ENCODE measurements at places on chromosomes 12 and 14.

DNA sequence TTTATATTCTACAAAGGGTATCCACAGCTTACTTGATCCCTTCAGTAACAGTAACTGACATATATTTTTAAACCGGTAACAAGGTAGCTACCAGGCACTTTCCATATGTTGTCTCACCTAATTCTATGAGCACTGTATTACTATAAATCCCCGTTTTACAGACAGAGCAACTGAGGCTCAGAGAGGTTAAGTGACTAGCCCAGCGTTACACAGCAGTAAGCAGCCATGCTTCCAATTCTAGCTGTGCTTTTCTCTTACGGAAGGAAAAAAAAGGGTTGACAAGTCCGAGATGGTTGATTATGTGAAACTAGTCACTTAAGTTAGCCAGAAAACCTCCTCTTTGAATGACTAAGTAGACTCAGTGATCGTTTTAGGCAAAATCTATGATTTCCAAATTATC lies 187.3 kb upstream of the LHX5 start:
- no peak for DNase-seq

GRCh38 chr12:99352269-99352668 lies 295.3 kb upstream of the GARIN6 start:
- no peak for DNase-seq

DNA sequence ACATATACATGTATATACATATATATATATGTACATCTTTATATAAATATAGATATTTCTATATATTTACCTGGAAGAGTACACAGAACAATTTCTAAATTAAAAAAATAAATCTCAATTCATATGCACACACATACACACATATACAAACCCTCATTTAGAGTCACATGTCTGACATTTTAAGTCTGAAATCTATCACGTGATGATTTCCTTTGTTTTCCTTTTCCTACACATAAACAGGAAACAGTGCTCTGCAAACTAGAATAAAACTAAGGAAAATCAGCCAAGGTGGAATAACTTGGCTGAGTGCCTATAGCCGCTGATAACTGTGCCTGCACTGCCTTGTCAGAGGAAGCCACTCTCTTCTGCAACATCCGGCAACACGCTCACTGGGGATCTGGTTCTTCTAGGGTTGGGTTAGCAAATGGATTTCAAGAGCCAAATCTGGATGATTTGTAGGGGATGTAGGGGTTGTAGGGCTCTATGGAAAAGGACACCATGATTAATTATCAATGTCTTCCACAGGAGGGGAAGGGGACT lies 480.7 kb downstream of the TMEM132D start:
- no peak for DNase-seq

DNA sequence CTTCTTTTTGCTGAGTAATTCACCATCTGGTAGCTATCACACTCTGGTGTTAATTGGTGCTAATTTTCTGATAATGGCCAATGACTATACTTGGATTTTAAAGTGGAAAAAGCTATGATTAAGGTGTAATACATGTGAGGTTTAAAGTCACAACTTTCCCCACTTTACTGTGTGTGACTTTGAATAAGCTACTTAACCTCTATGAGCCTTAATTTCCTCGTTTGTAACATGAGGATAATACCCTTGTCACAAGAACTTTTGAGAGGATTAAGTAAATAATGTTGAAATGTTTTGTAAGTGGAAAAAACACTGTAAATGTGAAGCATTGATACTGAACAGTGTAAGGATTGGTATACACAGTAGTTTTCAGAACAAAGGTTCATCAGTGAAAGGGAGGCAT lies 65.3 kb downstream of the MSRB3 start:
- no peak for DNase-seq

DNA sequence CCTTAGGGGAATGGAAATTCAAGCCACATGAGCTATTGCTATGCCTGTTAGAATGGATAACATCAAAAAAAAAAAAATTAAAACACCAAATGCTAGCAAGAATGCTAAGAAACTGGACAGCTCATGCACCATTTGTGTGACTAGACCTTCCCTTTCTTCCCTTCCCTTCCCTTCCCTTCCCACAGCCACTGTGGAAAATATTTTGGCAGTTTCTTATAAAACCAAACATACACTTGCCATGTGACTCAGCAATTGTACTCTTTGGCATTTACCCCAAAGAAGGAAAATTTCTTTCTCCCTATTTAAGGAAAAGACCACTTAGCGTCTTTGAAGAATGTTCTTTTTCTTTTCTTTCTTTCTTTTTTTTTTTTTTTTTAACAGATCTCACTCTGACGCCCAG lies 49.1 kb upstream of the FKBP4 start:
- DNase-seq = no peak

Data from suppressor macrophage (primary cell).